ENCODE measurements at places on chromosomes 16 and 17.

GRCh38 chr17:27380551-27380950 lies 75.7 kb upstream of the KSR1 start:
- no peak for DNase-seq

GRCh38 chr17:59600169-59600568 lies 19.5 kb upstream of the CLTC start:
- DNase-seq: no peak

GRCh38 chr17:2418572-2418971 lies 17.7 kb upstream of the MNT start:
- DNase-seq: no peak

DNA sequence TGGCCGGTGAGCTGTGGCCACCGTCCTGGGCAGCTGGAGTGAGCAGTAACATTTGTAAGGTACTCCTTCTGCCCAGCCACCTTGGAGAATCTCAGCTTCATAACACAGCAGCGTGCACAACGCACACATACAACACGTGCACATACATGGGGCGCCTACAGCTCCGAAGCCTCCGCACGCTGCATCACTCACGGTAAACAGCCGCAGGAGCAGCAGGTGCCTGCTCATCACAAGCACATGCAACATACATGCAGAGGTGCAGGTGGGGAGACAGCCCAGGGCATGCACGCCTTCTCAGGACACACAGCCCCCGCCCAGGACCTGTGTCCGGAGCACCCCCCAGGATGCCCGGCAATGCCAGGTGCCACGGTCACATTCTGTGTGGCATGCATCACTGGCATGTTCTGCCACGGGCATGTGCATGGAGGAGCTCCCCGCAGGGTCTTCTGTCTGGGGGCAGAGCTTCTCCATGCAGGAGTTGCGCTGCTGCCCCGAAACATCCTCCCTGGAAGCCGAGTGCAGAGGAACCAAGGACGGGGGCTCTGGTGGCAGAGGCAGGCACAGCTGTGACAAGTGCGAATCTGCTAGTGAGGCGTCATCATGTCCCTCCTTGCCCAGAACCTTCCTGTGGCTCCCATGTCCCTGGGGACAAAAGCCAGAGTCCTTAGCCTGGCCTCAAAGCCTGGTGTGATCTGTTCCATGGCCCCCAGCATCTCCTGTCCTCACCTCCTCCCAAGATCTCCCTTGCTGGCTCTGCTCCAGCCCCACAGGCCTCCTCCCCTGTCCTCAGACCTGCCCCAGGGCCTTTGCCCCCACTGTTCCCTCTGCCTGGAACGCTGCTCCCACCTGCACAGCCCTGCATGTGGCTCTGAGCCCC lies 184.0 kb upstream of the GSE1 start:
- DNase-seq: no peak

GRCh38 chr16:27670071-27670810 lies 120.3 kb downstream of the KATNIP start:
- no peak for DNase-seq

GRCh38 chr16:70696952-70697593 lies 11.2 kb upstream of the MTSS2 start:
- peak; percentile 91 for DNase-seq

DNA sequence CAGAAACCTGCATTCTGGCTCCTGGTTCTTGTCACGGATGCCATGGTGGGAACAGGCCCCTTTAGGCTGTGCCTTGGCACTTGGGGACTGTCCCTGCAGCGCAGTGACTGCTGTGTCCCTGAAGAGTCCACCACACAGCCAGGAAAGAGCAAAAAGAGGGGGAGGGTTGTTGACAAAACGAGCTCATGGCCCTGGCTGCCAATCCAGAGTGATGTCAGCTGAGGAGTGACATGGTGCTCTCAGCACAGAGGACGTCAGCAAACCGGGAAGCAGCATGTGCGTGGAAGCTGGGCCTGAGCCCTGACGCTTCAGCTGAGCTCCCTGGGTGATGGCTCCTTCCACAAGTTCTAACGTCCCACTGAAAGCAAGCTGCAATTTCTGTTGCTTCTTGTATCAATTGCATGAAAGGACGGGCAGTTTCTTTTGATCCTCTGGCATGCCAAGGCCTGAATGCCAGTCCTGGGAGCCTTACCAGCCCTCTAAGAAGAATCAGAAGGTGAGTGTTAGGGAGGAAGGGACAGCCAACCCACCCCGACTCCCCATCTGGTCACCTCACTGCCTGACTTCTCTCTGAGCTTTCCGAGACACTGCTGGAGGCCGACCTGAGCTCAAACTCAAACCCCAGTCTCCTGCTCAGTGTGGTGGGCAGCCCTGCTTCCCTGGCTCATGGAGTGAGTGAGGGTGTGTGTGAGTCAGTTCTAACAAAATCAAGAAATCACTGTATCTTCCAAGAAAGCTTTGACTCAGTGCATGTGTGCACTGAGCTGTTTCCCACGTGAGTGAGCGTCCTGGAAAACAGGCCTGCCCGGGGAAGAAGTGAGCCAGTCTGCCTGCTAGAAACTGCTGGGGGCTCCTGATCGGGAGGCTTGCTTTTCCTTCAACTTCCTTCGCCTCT lies 14.7 kb upstream of the WNT3 start:
- DNase-seq: no peak

DNA sequence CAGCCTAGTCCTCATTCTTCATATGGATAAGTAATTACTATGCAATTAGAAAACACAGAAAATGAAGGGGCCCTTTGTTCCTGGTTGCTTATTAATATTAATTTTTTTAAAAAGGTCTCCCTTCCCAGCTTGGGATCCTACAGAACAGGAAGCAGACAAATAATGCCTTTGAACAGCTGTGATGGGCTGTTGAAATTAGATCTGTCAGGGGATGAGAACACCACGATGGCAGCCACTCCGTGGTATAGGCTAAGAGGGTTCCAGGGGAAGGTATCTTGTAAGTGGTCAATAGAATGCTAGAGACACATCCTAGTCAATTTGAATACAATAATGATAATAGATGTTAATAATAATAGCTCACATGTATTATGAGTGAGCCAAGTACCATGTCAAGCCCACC lies 83.1 kb downstream of the CCDC182 start:
- no peak for DNase-seq

DNA sequence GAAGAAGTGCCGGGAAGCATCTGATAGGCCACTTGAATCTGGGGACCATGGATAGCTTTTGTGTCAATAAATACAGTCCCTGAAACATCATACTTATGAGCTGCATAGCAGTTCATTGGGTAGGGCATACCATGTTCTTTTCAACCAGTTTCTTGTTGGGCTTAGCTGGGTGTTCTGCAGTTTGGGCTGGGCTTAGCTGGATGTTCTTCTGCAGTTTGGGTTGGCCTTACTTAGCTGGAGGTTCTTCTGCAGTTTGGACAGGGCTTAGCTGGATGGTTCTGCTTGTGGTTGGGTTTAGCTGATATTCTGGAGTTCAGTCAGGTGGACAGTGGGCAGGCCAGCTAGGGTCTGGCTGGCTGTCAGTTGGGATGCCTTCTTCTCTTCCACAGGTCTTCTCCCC lies 52.1 kb downstream of the LCMT1 start:
- no peak for DNase-seq

- no peak for DNase-seq
Measured at GRCh38 chr17:48215583-48216139, 108.1 kb downstream of the SNX11 start.

- DNase-seq: no peak
Measured at GRCh38 chr16:25716186-25716585, 24.4 kb downstream of the HS3ST4 start.
